ENCODE measurements at places on chromosomes 5 and 9.

- DNase-seq: no peak
Measured at GRCh38 chr5:39980056-39980455, 555.3 kb upstream of the DAB2 start.

GRCh38 chr5:72252574-72253155, 67.4 kb downstream of the MRPS27 start:
- DNase-seq: no peak

DNA sequence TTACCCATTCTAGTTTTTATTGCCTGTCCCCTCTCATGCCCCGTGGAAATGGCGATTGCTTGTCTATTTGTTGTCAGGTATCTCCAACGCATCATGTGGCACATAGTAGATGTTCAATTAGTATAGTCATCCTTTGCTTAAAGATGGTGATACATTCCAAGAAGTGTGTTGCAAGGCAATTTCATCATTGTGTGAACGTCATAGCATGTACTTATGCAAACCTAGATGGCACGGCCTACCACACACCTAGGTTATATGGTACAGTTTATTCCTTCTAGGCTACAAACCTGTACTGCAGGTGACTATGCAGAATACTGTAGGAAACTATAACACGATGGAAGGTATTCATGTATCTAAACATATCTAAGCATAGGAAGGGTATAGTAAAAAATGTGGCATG, 163.9 kb upstream of the DAPK1 start:
- no peak for DNase-seq

DNA sequence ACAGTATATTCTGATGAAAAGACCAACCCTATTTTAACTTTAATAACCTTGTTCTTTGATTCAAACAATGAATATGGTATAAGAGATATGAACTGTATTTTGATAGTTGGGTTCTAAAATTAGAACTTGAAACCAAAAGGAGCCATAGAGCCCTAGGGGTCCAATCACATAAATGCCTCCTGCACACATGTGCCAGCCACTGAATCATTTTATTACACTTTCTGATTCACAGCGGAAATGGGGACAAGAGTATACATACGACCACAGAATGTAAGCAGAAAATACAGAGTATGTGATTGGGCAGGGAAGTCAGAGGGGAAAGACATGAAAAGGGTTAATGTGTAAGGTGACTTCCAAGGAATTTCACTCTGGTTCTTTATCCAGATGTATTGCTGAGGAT, 1000.2 kb downstream of the NR2F1-AS1 start:
- no peak for DNase-seq

- DNase-seq: no peak
Measured at GRCh38 chr5:39876146-39876545, 451.4 kb upstream of the DAB2 start.

- no peak for DNase-seq
Measured at GRCh38 chr5:3099954-3100353, 348.5 kb upstream of the IRX2 start.

DNA sequence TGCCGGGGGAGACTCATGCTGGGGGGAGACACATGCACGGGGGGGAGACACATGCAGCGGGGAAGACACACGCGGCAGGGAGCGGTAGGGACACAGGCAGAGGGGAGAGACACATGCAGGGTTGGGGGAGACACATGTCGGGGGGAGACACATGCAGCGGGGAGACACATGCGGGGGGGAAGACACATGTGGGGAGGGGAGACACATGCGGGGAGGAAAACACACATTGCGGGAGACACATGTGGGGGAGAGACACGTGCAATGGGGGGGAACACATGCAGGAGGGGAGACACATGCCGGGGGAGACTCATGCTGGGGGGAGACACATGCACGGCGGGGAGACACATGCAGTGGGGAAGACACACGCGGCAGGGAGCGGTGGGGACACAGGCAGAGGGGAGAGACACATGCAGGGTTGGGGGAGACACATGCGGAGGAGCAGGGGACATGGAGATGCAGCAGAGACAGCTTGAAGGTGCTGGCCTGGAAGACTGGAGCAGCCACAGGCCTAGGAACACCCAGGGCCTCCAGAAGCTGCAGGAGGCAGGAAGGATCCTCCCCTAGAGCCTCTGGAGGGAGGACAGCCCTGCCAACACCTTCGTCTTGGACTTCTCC, 20.3 kb upstream of the OLFM1 start:
- DNase-seq: no peak

DNA sequence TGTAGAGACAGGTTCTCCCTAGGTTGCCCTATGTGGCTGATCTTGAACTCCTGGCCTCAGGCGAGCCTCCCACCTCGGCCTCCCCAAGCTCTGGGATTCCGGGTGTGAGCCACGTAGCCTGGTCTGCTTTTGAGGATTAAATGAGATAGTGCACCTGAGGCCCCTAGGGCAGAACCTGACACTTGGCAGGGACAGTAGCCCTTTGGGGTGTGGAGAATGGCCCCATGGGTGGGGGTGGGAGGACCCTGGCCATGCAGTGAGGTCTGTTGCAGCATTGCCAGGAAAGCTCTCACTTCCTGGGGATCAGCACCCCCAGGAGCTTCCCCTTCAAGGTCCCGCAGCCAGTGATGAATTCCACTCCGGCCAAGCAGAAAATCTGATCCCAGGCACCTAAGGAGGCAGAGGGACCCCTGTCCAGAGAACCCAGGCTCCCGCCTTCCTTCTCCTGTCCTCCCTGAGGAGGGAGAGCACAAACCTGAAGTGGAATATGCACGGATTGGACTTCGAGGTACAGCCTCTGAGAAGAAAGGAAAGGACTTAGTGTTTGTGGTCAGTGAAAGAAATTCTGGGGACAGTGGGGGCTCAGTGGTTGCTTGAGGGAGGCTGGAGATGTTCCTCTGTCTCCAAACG, 73.9 kb upstream of the UNC5A start:
- no peak for DNase-seq

DNA sequence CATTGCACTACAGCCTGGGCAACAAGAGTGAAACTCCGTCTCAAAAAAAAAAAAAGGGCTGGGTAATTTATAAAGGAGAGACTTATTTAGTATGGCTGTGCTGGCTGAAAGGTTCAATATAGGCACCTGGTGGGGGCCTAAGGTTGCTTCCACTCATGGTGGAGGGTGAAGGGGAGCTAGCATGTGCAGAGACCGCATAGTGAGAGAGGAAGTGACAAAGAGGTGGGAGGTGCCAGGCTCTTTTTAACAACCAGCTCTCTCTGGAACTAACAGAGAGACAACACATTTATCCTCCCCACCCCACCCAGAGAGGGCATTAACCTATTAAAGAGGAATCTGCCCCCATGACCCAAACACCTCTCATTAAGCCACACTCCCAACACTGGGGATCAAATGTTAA, 28.9 kb upstream of the SERINC5 start:
- peak; percentile 46 for DNase-seq

DNA sequence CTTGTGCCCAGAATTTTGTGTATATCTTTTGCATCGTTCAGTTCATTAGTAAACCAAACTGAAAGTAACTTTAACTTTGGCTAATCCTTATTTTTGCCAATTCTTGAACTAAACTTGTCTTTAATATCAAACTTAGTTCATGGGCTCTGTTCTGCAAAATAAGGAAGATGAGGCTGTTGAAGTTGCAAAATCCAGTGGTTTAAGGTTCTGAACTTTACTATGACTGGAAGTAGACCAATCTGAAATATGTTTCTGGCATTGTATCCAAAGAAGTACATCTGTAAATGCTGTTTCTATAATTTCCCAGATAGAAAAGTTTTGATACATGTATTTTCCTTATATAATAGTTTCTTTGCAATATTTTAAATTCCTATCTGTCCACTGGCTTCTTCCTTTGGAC, 238.1 kb downstream of the CETN3 start:
- no peak for DNase-seq

GRCh38 chr5:179227229-179227579, 118.1 kb downstream of the ADAMTS2 start:
- DNase-seq: no peak

GRCh38 chr5:4020400-4020799, 424.8 kb downstream of the IRX1 start:
- no peak for DNase-seq

DNA sequence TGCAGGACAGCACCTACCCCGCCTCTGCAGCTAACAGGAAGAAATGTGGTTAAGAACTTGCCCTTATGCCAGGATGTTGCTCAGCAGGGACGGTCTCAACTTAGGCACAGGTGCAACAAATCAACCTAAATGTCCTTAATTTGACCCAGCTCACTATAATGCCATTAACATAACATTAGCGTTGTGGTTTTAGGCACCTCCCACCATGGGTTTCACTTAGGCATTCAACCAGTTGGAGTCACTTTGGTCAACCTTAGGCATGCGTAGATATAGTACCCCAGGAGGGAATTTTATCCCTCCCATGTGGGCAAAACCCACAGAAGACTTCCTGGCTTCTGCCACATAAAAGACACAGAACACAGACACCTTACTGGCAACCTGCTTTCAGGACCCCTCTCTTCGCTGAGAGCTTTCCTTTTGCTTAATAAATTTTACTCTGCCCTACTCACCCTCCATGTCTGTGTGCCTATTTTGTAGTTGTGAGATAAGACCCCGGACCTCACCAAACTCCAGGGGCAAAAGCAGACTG, 8.7 kb upstream of the ERAP1 start:
- peak; percentile 51 for DNase-seq

- peak; percentile 68 for DNase-seq
Measured at GRCh38 chr5:180618829-180619562, 27.7 kb upstream of the SCGB3A1 start.

GRCh38 chr5:136192526-136193321, at the start of gene SMIM32:
Gene SMIM32 (minus strand): TSS chr5:136193162. CDS start chr5:136192524, 638 bp downstream.
- DNase-seq: no peak

GRCh38 chr9:93684806-93685543, 108.6 kb downstream of the PHF2 start:
- DNase-seq: no peak

DNA sequence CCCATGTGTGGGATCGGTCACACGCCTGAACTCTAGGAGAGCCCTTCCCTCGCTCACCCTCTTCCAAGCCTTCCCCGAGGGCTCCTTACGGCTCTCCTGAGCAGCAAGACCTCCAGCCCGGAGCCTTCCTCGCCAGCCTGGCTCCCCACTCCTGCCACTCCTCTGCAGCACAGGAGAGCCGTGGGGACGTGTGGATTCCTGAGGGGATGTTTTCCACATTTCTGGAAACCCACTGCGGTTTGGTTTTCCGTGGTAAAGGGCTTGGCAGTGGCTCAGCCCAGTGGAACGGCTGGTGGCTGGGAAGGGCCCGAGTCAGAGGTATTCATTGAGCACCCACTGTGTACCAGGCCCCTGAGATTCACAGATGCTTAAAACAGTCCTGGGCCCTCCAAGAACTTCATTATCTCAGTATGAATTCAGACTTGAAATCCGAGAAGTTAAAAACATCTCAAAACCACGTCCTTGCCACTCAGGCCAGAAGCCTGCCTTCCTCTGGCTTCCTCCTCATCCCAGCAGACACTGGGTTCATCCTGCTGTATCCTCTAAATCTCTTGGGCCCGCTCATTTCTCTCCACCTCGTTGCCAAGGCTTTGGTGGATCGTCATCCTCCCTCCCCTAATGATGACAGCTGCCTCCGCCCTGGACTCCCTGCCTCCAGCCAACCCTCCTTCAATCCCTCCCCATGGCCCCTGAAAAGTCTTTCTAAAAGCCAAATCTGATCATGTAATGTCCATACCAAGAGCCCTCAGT, 109.6 kb downstream of the FGF18 start:
- DNase-seq: no peak

DNA sequence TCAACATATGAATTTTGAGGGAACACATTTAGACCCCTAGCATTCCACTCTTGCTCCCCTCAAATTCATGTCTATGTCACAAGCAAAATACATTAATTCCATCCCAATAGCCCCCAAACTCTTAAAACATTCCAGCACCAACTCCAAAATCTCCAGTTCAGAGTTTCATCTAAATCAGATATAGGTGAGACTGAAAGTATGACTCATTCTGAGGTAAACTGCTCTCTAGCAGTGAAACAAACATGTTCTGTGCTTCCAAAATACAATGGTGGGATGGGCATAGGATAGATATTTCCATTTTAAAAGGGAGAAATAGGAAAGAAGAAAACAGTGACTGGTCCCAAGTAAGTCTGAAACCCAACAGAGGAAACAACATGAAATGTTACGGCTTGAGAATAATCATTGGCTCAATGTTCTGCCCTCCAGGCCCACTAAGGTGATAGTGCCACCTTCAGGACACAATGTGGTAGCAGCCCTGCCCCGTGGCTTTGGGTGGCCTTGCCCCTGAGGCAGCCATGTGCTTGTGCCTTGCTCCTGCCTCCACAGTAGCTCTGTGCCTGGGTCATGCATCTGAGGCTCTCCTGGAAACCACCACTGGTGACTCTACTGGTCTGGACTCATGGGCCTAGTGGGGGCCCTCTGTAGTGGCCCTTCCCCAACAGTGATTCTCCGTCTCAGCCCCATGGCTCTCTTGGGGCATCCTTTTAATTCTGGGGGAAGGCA, 36.4 kb upstream of the IPPK start:
- DNase-seq: peak; percentile 65

GRCh38 chr5:135308752-135309151, 90.3 kb downstream of the MACROH2A1 start:
- DNase-seq: no peak

DNA sequence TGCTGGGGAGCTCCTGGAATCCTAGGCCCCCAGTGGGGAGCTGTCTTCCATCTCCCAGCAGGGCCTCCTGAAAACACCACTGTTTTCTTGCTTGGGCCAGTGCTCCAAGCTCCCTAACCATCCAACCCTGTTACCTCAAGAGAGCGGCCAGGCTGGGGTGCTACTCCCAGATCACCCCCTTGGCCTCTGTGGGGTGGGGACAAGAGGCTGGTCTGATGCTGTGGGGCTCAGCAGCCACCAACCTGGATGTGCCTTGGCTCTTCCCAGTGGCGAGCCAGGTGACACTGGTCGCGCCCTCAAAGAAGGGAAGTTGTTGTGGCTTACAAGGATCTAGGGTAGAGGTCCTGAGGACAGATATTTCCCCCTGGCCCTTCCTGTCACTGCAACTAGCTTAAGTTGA, 49.0 kb downstream of the SECISBP2 start:
- DNase-seq: no peak

- DNase-seq: no peak
Measured at GRCh38 chr5:147398860-147399259, 111.0 kb downstream of the DPYSL3 start.

DNA sequence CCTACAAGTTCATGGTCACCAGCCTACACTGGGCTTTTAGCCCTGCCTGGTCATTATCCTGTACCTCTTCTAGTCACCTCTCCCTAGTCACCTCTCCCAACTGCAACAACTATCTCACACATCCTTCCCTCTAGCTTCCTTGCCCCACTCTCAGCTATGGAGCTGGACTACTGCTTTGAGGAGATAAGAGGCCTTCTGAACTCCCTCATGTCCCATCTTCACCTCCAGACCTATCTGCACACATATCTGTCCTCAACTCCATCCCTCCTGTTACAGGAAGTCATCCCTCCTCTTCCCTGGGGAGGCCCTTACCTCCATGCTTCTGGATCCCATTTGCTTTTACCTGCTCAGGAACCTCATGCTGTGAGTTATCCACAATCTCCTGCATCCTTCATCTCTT, 5.7 kb downstream of the RPP25L start:
- DNase-seq: no peak

- DNase-seq: no peak
Measured at GRCh38 chr9:106376689-106377088, 486.3 kb upstream of the ZNF462 start.

- no peak for DNase-seq
Measured at GRCh38 chr9:80720579-80720978, 968.8 kb downstream of the TLE1 start.

GRCh38 chr9:133205996-133206931, 2.8 kb downstream of the OBP2B start:
- no peak for DNase-seq
